ENCODE measurements at places on chromosomes 2 and 18.

- DNase-seq, result no peak
Measured at GRCh38 chr2:30219886-30220875, 11.2 kb upstream of the LBH start.

- DNase-seq, result no peak
Measured at GRCh38 chr2:241811201-241811951, 2.4 kb downstream of the NEU4 start.

GRCh38 chr2:207727261-207727660 lies 15.8 kb downstream of the CCNYL1 start:
- peak; percentile 49 for DNase-seq

DNA sequence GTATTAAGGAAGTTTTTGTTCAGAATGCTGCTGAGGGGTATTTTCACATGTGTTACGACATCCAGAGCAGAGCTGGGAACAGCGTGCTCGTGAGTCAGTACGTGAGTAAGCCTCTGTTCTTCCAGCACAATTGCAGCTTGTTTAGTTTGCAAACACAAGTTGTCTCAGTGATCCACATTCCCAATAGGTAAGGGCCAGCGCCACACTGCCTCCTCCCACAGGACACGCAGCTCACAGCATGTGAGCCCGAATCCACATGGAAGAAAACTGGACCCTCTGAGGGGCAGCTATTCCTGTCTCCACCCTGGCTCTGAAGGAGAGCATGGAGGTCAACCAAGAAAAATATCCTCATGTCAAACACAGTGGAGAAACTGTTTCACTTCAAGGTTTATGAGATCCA lies 173.9 kb upstream of the PID1 start:
- peak; percentile 96 for DNase-seq

- no peak for DNase-seq
Measured at GRCh38 chr18:62827397-62827796, 112.1 kb downstream of the PHLPP1 start.

DNA sequence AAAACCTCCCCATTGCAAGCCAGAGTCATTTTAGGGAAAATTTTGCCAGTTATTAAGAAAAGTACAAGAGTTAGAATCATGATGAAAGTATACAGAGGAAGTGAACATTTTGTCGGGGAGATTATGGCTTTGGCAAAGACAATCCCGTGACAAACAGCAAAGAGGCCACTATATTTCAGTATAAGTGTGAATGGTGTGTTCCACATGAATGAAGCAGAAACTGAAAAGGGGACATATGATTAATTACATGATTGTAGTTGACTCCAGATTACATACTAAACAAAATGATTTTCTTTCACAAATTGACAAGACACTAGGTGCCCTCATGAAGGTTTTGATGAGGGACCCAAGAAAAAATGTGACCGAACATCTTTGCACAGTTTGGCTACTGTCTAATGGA lies 42.0 kb downstream of the SP140 start:
- DNase-seq, result no peak
